ENCODE measurements at places on chromosomes 4 and X.
A peak's percentile ranks its signal among the peaks of the same experiment; 100 is the strongest.

DNA sequence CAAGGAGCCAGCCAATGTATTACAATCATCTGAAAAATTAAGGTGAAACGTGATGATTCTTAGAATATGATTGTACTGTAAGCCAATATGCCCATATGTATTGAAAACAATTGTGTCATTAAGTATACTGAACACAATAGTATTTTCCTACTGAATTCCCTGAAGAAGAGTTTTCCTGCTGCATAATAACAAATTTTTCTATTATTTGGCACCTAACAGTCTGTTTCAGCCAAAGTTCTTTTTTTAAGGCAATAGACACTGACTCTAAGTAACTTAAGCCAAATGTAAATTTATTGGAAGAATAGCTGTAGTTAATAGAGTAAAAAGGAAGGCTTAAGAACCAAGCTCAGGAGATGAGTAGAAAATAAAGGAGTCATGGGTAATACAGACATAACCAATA is 220.6 kb downstream of the PPP4R3C start:
- no peak for DNase-seq

- no peak for DNase-seq
Observed at GRCh38 chr4:89949782-89950387, 55.2 kb downstream of the MMRN1 start.

- no peak for DNase-seq
Observed at GRCh38 chr4:176755613-176756012, 37.1 kb downstream of the VEGFC start.

- no peak for DNase-seq
Observed at GRCh38 chr4:84496331-84496705, 2.8 kb downstream of the NKX6-1 start.

GRCh38 chrX:63050225-63050624 is 300.9 kb downstream of the SPIN4 start:
- no peak for DNase-seq

GRCh38 chrX:41332408-41333002 is 1.5 kb upstream of the DDX3X start:
- DNase-seq: peak; percentile 27

DNA sequence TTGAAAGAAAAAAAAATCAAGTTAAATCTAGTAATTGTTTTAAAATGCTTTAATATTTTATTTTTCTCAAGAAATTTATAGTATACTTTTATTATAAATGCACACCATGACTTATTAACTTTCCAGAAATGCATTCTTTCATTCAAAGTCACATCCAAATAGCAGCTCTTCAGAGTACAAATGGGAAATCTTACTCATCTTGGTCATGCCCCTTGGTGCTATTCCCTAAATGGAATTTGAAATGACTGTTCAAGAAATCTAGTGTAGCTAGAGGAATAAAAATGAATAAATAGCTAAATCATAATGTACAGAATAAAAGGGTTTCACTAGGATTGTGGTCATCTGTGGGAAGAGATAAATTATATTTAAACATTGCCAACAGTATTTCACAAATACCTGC is 1139.7 kb downstream of the PCDH18 start:
- no peak for DNase-seq

- DNase-seq: no peak
Observed at GRCh38 chr4:30525662-30526315, 194.4 kb upstream of the PCDH7 start.

DNA sequence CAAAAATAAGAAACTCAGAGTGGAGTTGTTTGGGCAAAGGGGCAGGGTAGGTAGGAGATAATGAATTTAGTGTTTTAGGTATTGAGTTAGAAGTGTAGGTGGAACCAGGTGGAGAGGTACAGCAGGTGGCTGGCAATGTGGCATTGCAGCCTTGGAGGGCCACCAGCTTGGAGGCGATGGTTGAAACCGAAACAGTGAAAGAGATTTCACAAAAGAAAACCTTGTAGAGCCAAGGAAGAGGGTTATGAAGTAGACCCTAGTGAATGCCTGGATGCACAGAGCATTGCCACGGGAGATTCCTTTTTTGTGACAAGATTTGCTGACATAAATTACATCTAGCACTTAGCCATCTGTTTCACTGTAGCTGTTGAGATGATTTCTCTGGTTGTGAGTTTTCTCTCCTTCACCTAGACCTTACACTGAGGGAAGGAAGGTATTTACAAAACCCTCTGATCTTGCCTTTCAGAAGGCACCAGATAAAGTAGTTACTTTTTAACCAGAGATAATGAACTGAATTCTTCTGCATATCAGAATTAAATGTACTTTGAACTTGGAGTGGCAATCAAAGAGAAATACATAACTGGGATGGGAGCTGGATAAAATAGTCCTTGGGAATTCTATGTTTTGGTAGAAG is 104.1 kb upstream of the CASK start:
- no peak for DNase-seq

DNA sequence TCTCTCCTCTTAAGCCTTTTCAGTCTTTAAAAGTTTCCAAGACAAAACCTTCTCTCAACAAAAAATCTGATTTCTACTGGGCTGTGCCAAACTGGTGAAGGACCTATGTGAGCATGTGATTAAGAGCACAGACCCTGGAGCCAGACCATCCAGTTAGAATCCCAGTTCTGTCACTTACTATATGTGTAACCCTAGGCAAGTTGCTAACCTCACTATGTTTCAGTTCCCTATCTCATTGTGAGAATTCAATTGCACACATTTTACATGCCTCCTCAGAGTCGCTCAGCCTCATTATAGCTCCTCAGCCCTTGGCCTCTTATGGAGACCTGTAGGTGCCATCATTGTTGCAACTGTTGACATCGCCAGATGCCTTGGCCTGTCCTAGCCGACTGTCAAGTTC is 54.1 kb upstream of the VEGFD start:
- DNase-seq: no peak
